ENCODE measurements at places on chromosomes 12 and 14.

GRCh38 chr14:23546450-23547035 is 5.0 kb downstream of the ZFHX2 start:
- no peak for DNase-seq

- DNase-seq: no peak
These were observed 185.2 kb upstream of the SLC38A2 start for GRCh38 chr12:46557539-46558373.

GRCh38 chr14:86940106-86940505 is 1052.9 kb downstream of the GALC start:
- no peak for DNase-seq

DNA sequence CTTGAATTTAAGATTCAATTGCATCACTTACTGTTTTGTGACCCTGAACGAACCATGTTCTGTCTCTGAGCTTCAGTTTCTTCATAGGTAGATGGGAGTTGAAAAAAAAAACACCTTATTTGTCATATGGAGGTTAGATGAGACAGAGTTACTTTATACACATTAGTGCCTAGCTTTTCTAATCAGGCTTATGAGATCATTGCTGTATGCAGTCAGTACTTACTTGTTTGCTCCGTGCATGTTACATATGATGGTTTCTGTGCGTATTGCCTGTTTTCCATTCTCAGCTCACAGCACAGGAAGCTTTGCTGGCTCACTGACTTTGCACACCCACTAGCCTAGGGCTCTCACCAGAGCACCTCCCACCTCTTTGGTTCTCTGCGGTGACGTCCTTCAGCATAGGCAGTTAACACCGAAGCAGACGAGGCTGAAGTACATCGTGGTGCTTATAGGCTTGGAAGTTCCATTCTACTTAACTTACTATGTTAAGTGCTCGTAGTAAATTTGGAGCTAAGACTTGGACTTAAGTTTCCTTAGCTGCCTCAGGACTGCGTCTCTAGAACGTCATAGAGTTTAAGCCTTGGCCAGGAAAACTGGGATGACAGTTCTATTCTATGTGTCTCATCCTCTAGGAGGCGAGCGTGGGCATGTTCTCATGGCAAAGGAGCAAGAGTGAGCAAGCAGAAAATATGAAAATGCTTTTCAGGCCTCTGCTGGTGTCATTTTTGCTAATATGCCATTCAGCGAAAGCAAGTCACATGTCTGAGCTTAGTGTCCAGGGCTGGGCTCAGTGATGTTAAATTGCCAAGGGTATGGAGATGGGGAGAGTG is 57.3 kb downstream of the NRXN3 start:
- peak; percentile 16 for DNase-seq

DNA sequence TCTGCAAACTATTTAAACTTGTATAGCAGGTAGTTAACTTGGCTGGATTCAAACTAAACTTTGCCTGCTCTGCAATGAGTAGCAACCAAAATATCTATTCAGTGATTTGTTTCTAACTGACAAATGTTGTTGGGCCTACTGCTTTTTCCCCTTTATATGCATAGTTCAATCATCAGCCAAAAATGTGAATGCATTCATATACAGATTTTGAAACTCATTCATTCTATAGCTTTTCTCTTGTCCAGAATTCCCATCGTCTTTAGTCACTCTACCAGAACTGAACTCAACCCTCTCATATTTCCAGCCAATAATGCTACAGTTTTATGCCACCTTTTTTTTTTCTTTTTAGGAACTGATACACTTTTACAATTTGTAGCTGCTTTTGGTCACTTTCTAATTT is 599.8 kb downstream of the RPL10L start:
- no peak for DNase-seq

DNA sequence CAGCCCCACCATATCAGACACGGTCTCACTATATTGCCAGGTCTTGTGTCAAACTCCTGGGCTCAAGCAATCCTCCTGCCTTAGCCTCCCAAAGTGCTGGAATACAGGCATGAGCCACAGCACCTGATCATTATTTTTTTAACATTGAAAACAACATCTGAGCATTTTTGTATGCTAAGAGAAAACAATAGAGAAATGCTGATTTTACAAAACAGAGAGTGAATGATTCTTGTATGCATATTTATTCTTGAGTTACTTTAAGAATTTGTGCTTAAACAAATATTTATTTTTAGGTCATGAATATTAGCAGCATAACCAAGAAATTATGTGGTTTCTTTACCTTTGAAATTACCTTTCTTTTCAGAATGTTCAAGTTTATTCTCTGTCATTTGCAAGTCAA is 81.8 kb upstream of the KITLG start:
- DNase-seq: no peak

- no peak for DNase-seq
These were observed 87.0 kb upstream of the VRK1 start for GRCh38 chr14:96710060-96710666.

DNA sequence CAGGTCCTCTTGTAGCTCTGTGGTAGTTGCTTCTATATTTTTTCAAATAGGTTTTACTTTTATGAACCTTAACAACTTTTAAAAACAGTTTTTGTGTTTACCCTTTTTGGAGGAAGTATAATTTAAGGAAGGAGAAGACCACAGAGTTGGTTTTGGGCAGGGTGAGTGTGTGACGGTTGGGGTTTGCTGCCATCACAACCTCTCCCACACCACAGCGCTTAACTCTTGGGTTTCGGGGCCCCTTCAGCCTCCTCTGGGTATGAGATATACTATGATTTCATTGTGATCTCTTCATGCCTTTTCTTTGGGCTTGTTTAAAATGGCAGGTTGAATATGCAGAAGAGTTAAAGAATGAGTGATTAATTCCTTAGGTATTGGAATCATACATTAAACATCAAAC is 228.7 kb upstream of the CRY1 start:
- no peak for DNase-seq

DNA sequence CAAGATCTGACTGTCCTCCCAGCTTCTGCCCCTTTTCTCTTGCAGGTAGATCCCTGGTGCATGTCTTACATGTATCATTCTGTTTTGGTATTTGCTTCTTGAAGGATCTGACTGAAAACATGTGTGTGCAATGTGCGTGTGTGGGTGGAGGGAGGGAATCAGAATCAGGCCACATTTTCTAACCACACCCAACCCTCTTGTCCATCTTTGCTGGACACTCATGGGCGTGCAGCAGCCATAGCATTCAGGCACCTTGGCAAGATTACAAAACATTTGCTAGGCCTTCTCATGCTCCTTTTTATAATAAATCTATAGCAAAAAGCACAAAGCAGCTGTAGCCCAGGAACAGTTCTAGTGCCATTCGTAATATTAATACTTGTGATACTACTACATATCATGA is 233.6 kb upstream of the E2F7 start:
- DNase-seq: no peak

DNA sequence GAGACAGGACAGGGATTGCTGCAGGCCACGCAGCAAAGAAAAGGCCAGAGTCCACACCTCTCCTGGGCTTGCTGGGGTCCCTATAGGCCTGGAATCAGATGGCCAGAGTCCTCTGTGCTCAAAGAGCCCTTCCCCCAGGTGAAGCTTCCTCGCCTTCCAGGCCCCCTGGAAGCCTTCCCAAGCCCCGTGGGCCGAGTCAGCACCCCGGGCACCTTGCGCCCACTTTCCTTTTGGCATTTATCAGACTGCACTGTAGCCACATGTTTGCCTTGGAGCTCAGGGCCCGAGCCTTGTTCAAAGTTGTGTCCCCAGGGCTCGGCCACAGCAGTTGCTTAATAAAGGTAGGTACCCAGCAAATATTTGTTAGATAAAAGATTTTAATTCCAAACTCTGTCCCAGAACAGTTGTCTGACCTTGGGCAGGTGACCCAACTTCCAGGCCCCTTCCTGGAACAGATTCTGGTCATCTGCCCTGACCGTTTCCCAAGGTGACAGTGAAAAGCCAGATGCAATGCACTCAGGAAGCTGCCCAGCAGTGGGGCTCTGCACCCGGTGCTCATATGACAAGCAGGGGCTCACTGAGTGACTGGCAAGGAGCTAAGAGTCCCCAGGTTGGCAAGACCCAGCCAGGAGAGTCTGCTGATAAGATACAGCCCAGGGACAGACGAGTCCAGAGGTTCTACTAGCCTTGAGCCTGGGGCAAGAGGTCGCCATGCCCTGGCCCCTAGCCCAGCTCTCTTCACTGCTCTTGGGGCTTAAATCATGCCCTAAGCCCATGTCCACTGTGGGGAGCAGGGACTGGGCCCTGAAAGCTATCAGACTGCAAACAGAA is 81.2 kb downstream of the PITPNM2 start:
- DNase-seq: no peak

DNA sequence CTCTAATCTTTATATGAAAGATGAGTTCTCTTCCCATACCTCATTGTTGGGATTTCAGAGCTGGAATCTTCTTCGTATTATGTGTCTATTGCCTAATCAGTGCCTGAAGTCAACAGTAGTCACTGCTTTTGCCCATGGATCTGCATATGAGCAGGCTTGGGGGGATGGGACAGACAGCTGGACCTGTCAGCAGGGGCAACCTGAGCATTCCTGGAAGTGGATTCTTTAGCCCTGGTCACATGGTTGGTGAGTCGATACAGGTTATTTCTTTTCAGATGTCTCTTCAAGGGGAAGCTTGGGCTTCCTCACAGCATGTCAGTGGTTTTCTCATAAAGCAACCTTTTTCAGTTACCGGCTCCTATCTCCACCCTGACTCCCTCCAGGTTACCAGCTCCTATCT is 97.3 kb upstream of the RBM19 start:
- DNase-seq: no peak

All from eye (tissue), 1 donor.